DMS153 (cell line): ENCODE measurements at places on chromosomes 7 and 10.

- DNase-seq = no peak
Observed at GRCh38 chr7:124251636-124252035, 218.8 kb upstream of the TMEM229A start.

DNA sequence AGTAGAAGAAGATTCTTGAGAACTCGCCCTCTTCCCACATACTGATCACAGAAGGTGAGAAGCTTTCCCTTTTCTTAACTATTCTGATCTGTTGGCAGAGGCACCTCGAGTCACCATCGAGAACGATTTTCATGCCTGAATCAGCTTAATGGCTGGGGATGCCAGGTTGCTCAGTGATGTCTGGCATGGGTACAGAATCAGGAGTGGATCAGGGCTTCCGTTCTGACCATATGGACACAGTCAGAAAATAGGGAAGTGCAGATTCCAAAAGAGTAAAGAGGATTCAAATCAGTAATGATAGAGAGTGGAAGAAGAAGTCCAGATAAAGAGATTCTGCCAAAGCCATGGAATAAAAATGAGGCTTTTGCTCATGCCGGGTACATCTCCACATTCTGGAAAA is 52.0 kb upstream of the GRB10 start:
- no peak for DNase-seq

DNA sequence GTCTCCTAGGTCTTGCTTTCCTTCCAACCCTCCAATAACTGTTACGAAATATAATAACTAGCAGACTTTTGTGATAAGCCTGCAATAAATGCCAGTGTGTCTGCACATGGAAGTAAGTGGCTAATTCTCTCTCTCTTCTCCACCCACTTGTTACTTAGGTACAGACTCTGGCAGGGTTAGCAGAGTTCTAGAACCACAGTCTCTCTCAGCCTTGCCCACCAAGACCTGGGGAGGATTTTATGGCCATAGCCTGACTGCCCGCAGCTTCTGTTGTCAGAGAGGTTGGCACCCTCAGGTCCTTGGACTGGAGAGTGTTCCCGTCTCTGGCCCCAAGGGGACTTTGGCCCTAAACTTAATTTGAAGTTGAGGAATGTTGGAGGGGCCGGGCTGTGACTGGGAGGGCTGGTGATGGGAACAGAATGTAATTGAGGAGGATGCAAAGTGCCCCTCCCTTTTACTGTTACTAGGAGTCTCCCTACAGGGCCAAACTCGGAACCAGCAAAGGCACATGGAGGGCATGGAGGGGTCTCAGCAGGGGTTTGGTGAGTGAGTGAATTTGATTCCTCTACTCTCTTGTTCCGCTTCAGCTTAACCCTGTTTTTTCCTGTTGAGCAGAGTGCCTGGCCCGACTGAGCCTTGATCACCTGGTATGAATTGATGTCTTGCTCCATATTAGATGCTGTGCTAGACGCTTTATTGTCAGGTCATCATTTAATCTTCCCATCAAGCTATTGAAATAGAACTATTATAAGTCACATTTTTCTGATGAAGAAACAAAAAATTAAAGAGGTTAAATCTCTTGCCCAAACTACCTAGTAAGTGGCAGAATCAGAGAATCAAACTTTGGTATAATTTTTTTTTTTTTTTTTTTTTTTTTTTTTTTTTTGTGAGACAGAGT is 37.0 kb upstream of the LCOR start:
- no peak for DNase-seq

DNA sequence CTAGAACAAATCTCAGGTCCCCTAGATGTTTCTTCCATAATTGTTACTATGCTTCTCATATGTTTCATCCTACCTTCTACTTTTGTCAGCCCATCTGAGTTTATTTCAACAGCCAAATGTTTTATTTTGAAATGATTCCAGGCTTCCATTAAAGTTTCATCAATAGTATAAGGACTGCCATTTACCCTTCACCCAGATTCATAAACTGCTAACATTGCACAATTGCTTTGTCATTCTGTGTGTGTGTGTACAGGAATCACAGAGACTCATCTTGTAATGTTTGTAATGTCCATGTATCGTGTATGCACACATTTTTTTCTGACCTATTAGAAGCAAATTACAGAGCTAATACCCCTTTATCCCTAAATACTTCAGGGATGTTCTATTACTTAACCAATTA is 25.5 kb downstream of the MMRN2 start:
- no peak for DNase-seq

DNA sequence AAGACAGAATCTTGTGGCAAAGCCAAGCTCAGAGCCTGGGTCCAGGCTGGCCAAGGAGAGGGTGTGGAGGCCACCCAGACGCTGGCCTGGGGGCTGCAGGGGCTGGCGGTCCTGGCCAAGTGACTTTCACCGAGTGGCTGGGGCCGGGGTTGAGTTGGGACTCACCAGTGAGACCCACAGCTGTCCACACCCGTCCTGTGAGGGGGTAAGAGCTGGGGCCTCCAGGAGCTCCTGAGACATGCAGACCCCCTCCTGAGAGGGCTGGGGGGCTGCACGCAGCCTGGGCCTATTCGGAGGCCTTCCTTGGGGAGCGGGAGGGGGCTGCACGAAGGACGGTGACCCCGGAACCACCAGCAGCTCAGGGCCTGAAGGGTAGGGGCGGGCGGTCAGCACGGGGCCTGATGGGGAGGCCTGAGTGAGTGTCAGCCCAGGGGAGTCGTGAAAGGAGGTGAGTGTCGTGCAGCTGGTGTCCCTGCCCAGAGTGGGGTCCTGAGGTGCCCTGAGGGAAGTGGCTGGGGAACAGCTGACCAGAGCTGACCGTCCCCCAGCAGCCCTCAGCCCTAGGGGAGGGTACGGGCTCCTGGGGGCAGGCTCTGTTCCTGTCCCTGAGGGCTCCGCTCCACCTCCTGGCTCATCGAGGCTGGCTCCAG is 100.9 kb downstream of the FOXL3 start:
- no peak for DNase-seq

DNA sequence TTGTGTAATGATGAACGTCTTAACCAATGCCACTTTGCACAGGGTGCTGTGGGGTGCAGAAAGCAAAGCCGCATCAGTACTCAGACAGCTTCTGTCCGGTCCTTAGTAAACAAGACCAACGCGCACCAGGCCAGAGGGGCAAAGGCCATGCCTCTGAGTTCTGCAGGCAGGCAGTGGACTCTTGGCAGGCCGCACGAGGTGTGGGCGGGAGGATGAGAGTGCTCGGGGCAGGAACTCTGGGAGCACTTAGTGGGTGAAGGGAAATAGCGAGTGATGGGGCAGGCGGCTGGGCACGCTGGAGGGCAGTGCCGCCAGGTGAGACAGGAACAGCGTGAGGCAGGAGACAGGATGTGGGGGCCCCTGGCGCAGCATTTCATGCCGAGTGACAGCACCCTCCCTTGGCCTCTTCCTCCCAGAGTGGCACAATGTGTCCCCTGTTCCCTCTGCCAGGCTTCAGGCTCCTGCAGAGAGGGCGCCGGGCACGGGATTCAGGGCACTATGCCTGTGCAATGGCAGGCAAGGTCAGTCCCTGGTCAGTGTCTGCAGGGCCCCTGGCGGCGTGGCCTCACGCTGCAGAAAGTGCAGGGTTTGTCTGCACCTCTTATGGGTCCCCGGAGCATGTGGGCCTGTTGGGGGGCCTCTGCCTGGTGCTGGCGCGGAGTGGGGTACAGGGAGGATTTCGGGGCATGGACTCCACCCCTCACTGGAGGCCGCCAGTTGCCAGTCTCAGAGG is 60.4 kb downstream of the VIPR2 start:
- DNase-seq = no peak

- DNase-seq = no peak
Observed at GRCh38 chr7:140669352-140669751, 3.4 kb upstream of the ADCK2 start.

- DNase-seq = no peak
Observed at GRCh38 chr7:17311952-17312351, 13.5 kb downstream of the AHR start.
